ENCODE measurements at places on chromosomes 2 and 18.

DNA sequence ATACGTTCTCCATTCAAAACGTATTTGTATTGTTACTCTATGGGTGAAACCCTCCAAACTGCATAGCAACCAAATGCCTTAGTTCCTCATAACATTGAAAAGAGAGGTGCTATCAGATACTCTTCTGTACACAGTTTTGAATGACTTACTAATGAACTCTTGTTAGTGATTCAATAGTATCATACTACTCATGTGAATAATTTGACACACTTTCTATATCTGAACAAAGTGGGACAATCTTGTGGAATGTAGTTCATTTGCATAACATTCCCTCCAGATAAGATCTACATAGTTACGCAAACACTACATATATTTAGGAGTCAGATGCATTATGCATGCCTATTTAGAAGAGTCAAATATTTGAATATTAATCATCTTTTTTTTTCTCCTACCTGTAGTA is 232.0 kb upstream of the NRXN1 start:
- DNase-seq, result no peak

DNA sequence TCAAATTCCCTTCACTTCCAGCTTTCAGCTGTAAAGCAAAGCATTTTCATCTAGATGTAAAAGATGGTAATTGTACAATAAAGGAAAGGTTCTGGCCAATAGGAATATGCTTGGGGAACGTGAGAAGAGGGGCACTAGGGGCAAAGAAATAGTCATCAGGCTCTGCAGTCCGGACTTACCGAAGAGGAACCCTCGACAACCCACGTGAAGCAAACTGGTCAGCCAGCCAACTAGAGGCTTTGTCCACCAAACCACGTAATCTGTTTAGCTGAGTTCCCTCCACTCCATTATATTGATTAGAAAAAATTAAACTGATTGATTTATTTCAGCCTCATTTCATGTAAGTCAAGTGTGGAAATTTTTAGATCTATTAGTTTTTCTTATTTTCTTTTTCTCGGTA is 300.4 kb upstream of the FANCL start:
- DNase-seq, result no peak

- no peak for DNase-seq
Observed at GRCh38 chr2:209473930-209474419, 50.1 kb downstream of the MAP2 start.

DNA sequence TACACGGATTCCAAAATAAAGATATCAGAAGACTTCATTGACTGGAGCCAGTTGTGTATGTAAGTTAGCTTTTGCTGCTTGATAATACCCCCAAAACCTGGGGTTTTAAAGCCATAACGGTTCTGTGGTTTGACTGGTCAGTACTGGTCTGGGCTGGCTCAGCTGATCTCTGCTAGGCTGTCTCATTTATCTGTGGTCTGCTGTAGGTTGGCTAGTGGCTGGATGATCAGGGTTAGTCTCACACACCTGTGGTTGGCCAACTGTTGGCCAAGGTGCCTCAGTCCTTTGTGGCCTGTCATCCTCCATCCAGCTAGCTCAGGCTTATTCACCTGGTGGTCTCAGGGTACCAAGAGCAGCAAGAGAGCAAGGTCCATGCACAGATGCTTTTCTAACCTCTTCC is 183.2 kb downstream of the KLHL29 start:
- DNase-seq, result no peak

GRCh38 chr18:1090758-1091157 is 186.1 kb downstream of the ADCYAP1 start:
- DNase-seq, result no peak

- DNase-seq, result no peak
Observed at GRCh38 chr2:205133544-205133943, 548.8 kb upstream of the NRP2 start.

GRCh38 chr18:68623342-68623741 is 91.6 kb downstream of the TMX3 start:
- DNase-seq, result peak; percentile 68

DNA sequence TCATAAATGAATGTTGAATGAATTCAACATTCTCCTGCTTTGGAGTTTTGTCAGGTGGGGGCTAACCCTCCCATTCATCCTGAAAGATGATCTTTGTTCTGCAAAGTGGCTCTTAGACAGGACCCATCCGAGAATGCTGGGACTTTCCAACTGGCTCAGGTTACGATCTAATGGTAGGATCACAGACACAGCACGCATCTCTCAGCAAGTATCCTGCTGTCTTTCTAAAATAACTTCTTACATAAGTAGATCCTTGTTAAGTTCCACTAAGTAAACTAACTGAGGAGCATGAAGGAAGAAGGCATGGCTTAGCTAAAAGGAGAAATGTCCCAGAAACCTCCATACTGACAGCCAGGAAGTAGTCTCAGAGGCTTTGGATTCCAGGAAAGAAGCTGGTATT is 23.7 kb downstream of the CYP27A1 start:
- DNase-seq, result no peak

GRCh38 chr2:207777124-207777523 is 7.4 kb upstream of the FZD5 start:
- DNase-seq, result no peak

DNA sequence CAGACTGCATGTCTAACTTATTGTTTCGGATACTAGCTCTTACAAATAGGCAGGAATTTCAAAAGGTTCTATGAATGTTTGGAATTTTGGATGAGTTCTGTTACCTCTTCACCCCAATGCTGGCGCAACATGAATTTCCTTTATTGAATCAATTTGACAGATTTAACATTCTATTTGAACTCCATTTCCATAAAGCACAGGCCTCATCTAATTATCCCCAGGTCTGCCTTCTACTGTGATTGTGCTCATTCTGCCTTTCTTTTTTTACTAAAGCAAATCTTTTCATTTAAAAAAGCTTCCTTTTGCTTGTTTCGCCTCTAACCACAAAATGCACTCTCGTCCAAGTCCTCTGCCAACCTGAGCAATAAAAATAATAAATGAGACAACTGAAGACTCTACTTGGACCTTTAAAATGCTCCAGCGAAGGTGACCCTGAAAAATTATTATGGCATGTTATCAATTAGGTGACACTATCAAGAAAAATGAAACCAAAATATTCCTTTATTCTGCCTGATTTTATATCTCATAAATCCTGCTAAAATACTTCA is 922.9 kb upstream of the FSHR start:
- no peak for DNase-seq

DNA sequence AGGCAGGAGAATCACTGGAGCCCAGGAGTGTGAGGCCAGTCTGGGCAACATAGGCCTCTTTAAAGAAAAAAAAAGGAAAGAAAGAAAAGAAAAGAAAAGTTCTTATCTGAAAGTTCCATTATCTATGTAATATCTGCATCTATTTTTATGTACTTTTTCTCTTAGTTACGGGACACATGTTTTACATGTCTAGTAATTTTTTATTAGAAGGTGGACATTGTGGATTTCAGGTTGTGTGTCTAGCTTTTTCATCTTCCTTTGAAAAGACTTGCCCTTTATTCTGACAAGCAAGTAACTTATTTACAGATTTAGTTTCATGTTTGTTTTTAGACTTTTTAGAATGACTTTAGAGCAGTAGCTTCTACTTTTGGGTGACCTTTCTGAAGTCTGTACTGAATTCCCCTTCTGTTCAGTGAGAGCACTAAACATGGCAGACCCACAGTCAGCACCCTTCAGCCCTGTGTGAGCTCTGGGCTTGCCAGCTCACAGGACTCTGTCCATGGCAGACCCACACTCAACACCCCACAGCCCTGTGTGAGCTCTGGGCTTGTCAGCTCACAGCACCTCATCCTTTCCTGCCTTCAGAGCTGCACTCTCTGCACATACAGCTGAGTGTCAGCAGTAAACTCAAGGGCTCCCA is 17.5 kb downstream of the TRAPPC12 start:
- DNase-seq, result no peak

DNA sequence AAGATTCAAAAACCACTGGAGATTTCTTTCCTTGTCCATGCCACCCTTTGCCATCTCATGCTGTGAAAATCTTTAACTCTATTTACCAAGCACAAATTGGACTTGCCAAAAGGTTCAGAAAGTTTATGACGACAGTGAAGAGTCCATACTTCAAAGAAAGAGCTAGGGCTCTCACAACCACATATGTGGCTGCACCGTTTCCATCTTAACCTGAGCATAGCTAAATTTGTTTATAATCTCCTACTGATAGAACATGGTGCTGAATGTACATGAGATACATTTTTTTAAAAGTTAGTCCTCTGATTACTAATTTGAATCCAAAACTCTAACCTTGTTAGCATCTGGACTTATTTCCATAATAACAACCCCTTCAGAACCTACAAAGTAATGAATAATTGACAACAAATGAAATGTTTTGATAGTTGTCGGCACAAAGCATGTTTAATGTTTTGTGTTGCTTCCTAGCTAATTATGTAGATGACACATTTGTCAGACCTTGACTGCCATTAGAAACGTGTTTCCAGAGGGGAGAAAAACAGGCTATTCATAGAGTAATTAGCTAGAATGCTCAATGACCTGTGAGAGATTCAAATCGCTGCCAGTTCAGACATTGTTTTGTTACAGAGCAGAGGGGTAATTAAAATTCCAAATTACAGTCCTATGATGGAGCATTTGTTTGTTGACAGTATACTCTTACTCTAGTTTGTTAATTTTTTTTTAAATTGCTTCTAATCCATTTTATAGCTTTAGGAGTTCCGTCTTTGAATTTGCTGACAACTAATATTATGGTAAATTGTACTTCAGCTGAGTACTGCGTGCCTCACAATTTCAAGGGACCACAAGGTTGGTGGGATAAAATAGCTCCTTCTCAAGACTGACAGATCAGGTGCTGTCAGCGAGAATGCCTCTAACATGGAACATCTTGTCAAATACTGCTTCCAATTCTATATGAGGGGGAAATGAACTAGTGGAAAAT is 31.8 kb downstream of the ARHGAP15 start:
- DNase-seq, result no peak

GRCh38 chr2:68709421-68709911 is 25.1 kb upstream of the ARHGAP25 start:
- DNase-seq, result peak; percentile 70

GRCh38 chr2:23988371-23988770 is 21.5 kb upstream of the MFSD2B start:
- DNase-seq, result no peak

- DNase-seq, result no peak
Observed at GRCh38 chr2:21993002-21993401, 869.2 kb downstream of the TDRD15 start.

- no peak for DNase-seq
Observed at GRCh38 chr2:175855236-175855635, 146.8 kb downstream of the LNPK start.

DNA sequence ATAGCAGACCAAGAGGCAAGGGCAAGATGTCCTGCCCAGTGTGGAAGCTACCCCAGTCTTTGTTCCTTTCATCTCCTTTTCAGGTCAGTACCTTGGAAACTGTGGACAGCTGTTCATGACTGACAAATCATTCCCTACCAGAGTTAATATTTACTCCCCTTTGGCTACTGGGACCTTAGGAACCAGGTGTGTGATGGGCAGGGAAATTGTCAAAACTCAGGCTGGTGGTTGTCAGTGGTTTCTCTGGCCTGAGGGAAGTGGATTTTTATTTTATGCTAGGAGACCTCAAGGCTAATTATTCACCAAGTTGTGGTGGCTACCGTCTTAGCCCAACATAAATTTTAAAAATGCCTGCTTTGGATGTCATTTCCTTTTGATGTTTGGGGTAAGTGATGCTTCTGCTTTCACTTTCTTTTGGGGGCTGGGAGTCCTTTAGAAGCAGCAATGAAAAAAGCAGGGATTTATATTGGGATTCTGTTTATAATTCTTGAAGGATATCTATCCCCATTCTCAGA is 119.3 kb downstream of the SETBP1 start:
- DNase-seq, result no peak

DNA sequence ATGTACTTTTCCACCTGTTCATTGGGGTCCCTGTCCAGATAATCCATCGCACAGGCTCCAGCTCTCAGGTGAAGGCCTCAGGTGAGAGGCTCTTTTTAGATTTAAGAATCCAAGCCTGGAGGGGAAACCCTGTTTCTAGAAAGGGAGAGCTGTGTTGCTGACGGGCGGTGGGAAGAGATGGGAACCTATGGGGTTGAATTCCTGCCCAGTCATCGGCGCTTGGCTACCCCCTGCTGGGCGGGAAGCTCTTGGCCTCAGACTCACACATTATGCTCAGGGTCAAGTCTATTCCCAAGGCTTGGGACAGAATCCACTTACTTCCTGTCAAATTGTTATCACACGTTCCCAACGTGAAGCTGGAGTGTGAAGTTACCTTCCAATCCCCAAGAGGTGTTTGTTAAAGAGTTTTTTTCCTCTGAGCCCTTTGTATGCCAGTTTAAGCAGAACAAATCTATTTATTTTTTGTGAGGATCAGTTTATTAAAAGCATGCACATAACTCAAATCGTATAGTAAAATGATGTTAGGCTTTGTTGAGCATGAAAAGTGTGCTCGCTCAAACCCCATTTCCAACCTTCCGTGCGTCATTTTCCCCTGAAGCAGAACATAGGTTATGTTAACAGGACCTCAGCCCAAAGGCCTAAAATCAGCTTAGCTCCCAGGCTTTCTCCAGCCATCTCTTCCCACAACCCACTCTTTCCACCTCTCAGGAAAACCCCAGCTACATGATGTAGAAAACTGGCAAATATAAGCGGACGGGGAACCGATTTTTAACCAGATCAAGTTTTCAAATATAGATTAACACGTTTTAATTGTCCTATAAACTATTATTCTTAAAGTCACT is 181.7 kb upstream of the ETAA1 start:
- DNase-seq, result peak; percentile 87

DNA sequence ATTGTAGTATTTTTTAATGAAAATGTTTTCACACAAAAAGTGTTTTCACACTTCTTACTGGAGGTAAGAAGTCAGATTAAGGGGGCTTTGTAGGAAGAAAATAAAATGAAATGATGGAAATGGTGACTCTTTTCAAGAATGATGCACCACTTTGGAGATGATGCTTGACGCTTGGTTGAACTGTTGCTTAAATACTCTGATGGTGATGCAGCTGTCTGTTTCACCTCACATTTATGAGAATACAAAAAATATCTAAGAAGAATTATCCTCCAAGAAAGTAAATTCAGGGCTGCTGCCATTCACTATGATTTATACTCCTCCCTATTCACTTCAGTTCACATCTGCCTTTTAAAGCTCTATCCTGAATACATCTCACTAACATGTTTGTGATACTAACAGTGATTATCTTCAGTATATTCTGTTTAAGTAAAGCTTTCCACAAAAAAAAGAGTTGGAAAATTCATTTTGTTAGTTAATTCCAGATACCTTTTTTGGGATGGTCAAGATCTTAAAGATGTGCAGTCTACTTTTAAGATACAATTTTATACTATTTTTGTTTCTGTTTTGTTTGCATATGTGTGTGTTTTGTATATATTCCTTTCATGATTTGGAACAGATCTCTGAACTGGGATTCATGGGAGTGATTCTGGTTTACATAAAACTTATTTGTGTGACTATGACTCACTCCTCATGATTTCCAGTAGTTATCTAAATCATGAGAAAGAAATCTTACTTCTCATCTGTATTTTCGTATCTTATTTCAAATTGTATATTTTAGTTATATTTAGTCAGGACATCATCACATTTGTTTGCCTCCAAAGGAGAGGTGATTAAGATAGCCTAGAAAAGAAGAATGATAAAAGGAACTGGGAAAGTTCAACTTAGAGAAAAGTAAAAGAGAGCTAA is 53.1 kb downstream of the SLC39A10 start:
- no peak for DNase-seq
